ENCODE measurements at places on chromosomes 6 and 20.

GRCh38 chr20:56870271-56870670 is 241.2 kb downstream of the TFAP2C start:
- DNase-seq, result no peak

- no peak for DNase-seq
Observed at GRCh38 chr6:167053895-167054530, 54.8 kb downstream of the CEP43 start.

- peak; percentile 85 for DNase-seq
Observed at GRCh38 chr6:1499777-1500176, 109.9 kb upstream of the FOXC1 start.

- DNase-seq, result peak; percentile 68
Observed at GRCh38 chr20:53547664-53548239, 45.9 kb downstream of the ZNF217 start.

DNA sequence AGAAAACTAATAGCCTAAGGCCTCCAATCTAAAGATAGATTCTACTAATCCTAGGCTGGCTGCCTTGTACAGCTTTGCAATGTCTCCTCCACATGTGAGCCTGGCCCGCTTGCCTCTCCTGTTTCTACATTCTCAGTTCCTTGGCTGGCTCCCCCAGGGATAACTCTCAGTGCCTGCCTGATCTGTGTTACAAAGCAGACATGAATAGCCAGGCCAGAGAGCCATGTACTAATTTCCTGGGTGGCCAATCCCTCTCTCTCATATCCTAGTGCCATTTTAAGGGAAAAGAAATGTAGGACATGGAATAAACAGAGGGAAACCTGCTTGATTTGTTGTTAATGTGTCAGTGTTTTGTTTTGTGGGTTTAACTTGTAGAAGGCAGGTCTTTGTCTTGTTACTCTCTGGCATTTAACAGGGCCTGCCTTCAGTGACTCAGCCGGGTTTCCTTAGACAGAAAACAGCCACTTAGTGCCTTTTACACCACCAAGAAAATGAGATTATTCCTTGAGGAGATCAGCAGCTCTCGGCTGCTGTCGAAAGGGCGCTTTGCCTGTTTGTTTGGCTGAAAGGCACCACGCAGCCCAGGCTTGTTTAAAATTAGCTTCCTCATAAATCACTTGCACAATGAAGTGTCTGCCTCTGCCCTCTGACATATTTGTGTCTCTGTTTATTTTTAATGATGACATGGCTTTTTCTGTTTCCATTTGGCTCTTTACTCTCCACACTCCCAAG is 702.7 kb downstream of the MAFB start:
- peak; percentile 68 for DNase-seq

GRCh38 chr6:5214570-5215052 is 46.1 kb downstream of the LYRM4 start:
- no peak for DNase-seq

Data from right hindlimb (tissue), 1 donor.